ENCODE measurements at places on chromosomes 6 and 20.
A peak's percentile ranks its signal among the peaks of the same experiment; 100 is the strongest.

DNA sequence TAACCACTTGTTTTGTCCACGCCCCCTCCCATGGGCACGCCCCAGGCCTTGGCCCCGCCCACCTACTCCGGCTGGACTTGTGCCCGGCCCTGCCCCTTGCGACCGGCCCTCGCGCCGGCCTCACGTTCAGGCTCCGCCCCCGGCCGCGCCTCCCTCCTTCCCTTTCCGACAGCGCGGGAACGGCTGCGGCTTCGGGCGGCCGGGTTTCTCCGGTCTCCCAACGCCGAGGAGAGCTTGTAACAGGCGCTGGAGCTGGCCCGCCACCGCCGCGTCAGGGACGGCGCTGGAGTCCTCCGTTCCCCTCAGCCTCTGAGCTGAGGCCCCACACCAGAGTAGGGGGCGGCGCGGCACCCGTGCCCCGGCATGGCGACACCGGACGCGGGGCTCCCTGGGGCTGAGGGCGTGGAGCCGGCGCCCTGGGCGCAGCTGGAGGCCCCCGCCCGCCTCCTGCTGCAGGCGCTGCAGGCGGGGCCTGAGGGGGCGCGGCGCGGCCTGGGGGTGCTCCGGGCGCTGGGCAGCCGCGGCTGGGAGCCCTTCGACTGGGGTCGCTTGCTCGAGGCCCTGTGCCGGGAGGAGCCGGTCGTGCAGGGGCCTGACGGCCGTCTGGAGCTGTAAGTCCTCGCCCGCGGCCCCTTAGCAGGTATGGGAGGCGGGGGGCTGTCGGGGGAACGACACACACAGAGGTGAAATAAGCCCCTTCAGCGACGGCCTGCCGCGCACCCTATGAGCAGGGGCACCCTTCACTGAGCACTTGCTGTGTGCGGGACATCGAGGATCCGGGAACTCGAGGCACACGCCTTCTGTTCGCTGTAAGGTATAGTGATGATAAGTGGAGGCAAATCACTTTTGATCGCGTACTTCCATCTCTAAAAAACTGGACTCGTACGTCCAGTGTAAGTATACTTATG, at the start of gene FANCE:
TSS of gene FANCE (plus strand) at position 156 of the 908 bp plus-strand sequence. CDS start at position 364, 208 bp downstream.
- peak; percentile 98 for DNase-seq

DNA sequence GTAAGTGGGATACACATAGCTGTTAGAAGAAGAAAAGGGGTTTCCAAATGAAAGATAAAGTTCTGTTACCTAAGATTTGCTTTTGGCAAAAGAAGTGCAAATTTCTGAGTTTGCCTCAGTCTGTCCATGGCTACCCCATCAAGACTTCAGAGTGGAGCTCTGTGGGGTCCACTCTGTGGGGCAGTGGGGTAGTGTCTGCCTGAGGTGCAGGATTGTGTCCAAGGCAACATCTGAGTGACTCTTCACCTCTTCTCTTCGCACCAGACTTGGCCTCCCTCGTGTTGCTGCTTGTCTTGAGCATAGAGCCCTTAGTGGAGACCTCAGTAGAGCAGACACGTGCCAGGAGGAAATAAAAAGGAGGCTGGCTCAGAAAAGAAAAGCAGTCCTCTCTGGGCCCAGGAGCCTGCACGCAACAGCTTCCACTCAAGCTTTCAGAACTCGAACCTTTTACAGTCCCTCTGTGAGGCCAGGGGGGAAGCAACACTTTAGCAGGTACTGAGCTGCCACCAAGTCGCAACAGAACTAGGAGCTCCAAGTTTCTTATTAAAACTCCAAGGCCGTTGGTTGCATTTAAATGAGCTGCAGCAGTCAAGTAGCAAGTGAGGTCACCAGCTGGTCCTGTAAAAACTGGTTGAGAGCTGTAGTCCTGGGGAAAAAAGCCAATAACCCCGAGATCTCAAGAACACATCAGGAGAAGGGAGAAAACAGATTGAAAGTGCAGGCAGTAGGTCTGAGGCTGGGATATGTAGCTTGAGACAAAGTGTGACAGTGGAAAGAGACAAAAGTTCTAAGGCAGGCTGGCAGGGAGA, 413.5 kb downstream of the CDC5L start:
- no peak for DNase-seq

DNA sequence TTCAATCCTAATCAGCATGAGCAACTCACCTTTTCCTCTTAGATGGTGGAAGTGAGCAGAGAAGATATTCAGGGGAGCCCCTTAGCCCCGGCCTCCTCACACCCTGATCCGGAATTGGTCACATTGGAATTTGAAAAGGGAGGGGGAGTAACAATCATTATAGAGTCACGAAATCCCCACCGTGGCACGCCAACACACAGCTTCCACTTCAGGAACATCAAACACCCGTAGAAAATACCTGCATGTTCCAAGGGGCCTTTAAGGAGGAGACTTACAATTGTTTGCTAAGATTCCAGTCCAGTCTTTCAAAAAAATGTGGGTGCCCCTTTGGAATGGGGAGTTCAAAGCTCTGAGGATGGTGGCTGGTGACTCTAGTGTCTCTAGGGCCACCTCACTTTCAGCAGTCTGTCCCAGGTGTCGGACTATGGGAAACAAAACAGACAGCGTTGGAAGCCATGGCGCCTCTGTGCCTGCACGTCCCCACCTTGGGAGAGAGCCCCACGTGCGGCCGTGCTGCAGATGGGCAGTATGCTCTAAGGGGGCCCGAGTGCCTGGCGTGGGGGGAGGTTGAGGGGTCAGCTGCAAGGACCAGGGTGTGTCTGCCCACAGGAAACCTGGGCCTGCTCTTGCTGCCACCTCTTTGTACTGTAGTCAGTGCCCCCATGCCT, 2.4 kb downstream of the CD93 start:
- no peak for DNase-seq

GRCh38 chr6:111027219-111027618, 45.4 kb downstream of the RPF2 start:
- no peak for DNase-seq

- DNase-seq: no peak
Observed at GRCh38 chr6:144220031-144220790, 64.9 kb upstream of the UTRN start.

DNA sequence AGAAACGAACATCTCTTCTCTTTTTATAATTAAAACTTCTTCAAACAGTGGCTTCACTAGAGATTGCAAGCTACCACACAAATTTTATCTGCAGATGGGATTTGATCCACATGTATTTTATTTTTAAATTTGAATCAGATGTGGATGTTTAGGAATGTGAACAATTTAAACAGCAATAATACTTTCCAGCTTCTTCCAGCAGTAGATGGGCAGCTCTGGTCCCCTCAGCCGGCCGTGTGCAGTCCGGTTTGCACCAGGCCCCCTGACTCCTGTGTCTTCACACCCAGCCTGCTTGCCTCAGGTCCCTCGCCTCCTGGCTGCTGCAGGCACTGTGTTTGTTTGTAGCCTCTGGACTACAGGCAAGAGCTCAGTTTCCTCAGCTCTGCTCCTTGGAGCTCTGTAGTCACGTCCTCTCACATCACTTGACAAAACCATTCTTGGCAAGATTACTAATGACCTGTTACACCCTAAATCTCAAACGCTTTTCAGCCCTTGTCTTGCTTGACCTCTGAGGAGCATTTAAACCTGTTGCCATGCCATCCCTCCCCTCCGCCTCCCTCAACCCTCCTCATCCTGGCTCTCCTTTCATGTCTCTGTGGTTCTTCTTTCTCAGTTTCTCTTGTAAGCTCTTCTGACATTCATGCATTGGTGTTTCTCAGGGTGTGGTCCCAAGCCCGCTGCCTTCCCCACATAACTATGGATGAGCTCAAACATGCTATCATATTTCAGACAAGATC, 13.2 kb upstream of the ZBTB24 start:
- no peak for DNase-seq

DNA sequence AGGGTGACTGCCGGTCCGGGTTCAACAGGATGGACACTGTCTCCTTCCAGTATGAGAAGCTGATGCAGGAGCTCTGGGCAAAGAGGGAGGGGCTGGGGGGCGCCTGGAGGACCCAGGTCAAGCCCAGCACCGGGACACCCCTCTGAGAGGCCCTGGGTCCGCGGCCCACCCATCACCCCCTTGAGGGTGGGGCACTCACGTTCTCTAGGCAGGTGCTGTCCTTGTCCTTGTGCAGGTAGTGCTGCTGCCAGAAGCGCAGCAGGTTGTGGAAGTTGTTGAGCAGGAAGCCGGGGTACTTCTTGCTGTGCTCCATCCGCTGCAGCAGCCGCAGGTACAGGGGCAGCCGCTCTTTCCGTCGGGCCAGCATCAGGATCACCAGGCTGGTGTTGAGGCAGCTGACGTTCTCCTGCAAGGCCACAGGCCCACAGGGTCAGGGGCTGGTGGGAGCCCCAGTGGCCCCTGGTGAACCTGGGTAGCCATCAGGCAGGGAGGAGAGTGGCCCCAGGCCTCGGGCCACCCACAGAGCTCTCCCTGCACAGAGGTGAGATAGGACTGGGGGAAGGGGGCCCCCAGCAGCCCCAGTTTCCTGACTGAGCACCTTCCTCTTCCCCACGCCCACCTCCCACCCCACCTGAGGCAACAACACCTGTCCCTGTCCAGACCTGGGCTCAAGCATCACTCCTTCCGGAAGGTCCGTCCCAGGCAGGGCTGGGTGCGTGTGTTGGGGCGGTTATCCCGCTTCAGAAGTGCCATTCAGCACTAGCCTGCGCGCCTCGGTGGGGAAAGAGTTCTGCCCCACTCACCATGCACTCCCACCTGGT, 47.8 kb downstream of the MYH7B start:
- no peak for DNase-seq

DNA sequence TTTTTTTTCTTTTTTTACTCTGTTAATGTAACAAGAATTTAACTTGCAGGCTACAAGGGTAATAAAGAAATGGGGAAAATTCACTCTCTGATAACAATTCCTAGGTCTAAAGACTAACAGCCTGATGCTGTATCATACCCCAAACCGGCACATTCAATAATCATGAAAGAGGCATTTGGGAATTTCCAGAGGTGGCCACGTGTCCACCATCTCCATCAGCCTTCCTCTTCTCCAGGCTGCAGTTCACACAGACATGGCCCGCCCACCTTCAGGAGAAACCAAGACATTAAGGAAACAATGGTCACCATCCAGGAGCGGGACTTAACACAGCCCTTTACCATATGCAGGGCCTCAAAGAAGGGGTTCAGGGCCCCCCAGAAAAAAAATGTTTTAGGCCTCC, 44.8 kb downstream of the PDE10A start:
- DNase-seq: no peak

DNA sequence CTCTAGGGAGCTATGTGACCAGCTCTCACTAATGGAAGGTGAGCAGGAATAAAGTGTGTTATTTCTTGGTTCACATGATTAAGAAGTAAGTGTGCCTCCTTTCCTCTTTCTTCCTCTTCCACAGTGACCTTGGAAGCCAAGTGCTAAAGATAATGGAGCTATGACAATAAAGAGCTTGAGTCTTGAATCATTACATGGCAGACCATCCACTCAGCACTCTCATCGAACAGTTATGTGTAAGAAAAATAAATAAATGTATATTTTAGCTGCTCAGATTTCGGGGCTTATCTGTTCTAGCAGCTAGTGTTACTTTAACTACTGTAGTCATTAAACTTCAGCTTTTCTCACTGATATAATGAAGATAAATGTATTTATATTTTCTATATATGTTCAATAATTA, 72.9 kb downstream of the HDGFL1 start:
- no peak for DNase-seq

DNA sequence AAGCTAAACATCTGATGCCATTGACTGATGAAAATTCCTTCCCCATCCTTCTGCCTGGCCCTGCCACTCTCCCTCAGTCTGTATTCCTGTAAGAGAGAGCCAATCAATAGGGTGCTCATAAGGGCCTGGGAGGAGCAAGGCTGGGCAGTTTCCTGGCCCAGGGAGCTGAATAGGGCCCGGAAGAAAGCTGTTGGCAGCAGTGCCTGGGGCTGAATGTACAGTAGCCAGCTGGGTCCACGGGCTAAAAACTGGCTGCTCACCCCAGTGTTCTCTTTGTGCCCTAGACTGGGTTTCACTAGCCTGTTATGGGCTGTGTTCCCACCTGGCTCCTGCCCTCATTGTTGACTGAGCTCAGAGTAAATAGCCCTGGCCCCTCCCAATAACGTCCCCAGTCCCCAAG, 1.7 kb upstream of the WFDC2 start:
- DNase-seq: no peak

GRCh38 chr20:2276015-2276414, 19.8 kb upstream of the TGM3 start:
- DNase-seq: no peak
